CD4-positive, alpha-beta T cell treated with Interleukin-10 for 1 hour (primary cell): ENCODE measurements at places on chromosomes 4 and X.

GRCh38 chr4:48698029-48698971 lies 81.8 kb downstream of the FRYL start:
- DNase-seq = no peak

DNA sequence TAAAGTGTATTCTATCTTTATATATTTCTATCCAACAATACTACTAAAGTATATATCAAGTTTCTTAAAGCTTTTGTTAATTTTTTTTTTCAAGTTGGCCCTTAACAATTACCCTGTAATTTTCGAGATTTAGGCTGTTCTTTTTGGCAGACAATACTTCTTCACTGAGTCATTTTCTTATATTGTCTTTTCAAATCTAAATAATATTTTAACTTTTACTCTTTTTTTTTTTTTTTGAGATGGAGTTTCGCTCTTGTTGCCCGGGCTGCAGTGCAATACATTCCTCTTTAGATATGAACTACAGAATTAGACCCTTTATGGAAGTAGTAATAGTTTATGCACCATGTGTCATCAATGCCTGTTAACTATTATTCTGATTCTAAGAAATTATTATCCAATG lies 120.7 kb downstream of the GLRA3 start:
- no peak for DNase-seq

GRCh38 chrX:37353646-37354045 lies 4.5 kb downstream of the PRRG1 start:
- DNase-seq = no peak

GRCh38 chr4:47010347-47010911 lies 17.0 kb upstream of the GABRA4 start:
- no peak for DNase-seq

DNA sequence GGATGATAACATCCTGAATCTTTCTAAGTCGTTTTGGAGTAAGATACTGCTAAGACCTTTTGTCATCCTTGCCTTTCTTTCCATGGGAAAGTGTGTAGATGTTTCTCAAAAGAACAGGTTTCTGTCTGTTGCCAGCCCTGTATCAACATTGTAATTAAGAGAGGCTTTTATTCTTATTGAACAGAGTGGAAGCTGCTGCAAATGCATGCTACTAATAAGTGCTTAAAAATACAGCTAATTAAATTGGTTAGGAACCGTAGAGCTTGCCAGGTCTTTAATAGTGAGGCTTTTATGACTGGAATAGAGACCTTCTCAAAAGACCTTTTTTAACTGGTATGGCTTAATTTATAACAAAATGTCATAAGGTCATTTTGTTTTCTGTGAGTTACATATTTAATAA lies 34.4 kb downstream of the INTU start:
- DNase-seq = no peak
